ENCODE measurements at places on chromosomes 2 and 18.

DNA sequence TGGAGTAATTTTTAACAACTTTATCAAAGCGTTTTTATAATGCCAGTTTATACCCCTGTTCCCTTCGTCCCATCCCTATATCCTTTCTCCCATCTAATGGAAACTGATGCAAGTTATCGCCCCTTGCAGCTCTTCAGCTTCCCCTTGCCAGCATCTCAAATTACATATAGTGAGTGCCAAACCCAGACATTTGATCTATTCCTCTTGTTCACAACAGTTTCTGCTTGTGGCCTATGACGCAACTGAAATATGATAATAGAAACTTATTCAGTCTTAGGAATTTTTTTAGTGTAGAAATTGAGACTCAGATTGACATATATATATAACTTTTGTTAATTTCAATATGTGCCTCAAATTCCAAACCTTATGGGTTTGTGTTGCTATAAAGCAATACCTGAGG, 562.2 kb upstream of the VWC2L start:
- DNase-seq: no peak

DNA sequence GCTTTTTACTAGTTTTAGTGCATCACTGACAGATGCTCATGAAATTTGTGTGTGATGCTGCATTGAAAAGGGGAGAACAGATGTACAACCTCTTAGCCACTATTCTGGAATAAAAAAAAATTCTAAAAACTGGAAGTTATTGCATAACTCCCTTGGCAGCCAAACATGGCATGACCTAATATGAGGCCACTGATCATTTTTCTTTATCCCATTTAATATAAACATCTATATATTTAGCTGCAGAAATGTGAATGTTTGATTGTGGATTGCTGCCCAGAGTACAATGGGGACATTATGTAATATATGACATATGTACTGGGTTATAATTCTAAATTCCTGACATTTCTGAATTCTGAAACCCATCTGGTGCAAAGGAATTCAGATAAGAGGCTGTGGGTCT, 86.5 kb downstream of the CDCA7 start:
- DNase-seq: no peak

DNA sequence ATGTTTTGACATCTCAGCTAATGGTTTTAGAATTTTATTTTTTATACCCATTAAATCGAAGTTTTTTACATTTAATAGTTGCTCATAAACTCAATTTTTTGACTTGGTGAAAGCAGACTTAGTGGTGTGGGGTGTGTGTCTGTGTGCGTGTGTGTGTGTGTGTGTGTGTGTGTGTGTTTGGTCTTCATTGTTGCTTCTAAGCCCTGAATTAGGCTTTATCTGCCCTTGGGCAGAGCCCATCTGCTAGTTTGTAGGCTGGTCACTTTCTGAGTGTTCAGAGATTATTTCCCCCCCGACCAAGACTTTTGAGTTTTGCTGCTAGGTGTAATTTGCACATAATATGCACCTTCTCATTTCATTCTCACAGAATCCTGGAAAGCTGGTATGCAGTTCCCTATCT, 14.3 kb downstream of the PAX3 start:
- DNase-seq: no peak

- no peak for DNase-seq
These were observed 44.8 kb downstream of the MARCHF4 start for GRCh38 chr2:216327447-216327935.

GRCh38 chr2:235343869-235344268, 150.0 kb upstream of the AGAP1 start:
- DNase-seq: no peak

GRCh38 chr2:37737507-37737906, 66.1 kb upstream of the CDC42EP3 start:
- no peak for DNase-seq

DNA sequence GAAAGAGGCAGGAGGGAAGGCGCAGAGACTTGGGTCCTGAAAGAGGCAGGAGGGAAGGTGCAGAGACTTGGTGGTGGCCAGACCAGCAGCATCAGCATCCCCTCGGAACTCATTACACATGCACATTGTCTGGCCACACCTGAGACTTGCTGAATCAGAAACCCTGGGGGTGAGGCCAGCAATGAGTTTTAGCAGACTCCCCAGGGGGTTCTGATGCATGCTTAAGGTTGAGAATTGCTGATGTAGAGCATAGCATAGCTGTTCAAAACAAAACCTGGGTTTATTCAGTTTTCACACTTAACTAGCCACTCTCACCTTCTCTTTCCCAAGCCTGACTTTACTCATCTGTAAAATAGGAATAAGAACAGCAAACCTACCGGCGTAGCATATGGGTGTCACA, 122.9 kb downstream of the MRO start:
- no peak for DNase-seq

GRCh38 chr2:199589306-199589705, 131.6 kb upstream of the SATB2 start:
- no peak for DNase-seq

DNA sequence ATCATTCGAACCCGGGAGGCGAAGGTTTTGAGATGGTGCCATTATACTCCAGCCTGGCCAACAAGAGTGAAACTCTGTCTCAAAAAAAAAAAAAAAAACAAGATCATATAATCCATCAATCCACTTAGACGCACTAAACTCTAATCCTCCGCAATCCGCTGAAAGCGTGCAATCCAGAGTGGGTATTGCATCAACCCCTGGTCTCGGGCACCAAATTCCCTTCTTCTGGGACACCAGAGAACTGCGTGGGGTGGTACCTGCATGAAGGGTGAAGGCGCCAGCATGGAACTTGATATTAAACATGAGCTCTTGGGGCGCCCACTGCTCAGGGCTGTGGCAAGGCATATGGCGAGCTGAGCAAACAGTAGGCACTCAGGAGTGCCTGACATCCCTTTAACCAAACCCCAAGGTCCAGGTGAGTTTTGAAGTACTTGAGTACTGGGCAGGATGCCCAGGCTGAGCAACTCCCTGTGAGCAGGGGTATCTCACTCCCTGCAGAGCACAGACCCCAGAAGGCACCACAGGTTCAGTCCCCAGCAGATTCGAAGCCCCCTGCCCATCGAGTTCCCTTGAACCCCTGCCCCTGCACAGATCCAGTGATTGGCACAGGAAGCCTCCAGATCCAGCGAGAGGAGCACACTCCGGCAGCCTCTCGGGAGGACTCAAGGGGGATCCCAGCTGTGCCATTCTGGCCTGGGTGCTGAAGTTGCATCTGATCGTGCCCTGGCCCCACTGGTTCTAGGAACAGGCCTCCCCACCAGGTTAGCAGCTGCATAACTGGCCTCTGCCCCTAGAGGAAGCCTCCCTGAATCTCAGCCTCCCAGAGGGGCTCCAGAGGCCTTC, 8.0 kb downstream of the ALPI start:
- DNase-seq: no peak

All from CD4-positive, alpha-beta T cell treated with Interleukin-4 for 4 hours (primary cell).